ENCODE measurements at places on chromosomes 11 and 22. TPM values are rescaled to one million over a fixed set of nuclear protein-coding genes. Genes with fewer than 3 reads are reported as not detected.

DNA sequence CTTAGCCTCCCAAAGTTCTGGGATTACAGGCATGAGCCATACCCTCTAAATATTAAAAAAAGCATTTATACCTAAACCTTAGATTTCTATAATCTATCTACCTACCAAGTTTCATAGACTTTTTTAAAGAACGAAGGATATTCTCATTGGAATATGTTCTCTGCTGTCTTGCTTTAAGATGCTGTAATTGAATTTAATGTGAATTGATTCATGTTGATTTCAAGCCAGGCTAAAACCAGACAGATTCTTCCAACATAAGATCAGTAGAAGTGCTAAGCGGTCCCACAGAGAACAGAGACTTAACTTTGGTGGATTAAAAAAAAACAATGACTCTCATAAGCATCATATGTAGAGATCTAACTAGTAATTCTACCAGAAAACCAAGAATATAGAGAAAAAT, 14.2 kb downstream of the KREMEN1 start:
- no peak for DNase-seq

- no peak for DNase-seq
These were observed 23.8 kb downstream of the PARVB start for GRCh38 chr22:44047891-44048301.

- no peak for DNase-seq
These were observed 24.0 kb downstream of the SLCO2B1 start for GRCh38 chr11:75174781-75175370.

- DNase-seq: peak; percentile 20
These were observed 34.0 kb downstream of the IRAG1 start for GRCh38 chr11:10659339-10660216.

- DNase-seq: no peak
These were observed 139.4 kb downstream of the TEAD1 start for GRCh38 chr11:12813371-12814225.

Gene NDUFS3
- total RNA-seq: 46.6 TPM

DNA sequence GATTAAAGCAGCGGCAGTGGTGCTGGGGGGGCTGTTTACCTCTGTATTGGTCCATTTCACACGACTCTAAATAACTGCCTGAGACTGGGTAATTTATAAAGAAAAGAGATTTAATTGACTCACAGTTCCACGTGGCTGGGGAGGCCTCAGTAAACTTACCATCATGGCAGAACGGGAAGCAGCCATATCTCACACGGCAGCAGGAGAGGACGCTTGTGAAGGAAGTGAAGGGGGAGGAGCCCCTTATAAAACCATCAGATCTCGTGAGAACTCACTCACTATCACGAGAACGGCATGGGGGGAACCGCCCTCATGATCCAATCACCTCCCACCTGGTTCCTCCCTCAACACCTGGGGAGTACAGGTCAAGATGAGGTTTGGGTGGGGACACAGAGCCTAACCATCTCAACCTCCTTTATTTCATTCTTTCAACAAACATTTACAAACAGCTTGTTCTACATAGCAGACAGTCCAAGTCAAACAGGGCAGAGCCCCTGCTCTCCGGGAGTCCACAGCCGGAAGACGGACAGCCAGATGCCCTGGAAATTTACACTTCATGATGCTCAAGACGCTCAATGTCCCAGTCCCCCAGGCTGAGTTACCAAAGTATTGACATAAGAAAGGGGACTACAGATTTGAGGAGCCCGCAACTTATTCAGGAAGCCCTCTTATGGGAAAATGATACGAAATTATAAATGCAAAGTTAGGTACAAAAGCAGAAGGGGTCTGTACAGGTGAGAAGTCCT, 26.3 kb upstream of the HMGXB4 start:
- peak; percentile 18 for DNase-seq

GRCh38 chr11:10505278-10506007, 35.5 kb downstream of the RNF141 start:
- no peak for DNase-seq

Gene THRSP
- not detected for total RNA-seq

DNA sequence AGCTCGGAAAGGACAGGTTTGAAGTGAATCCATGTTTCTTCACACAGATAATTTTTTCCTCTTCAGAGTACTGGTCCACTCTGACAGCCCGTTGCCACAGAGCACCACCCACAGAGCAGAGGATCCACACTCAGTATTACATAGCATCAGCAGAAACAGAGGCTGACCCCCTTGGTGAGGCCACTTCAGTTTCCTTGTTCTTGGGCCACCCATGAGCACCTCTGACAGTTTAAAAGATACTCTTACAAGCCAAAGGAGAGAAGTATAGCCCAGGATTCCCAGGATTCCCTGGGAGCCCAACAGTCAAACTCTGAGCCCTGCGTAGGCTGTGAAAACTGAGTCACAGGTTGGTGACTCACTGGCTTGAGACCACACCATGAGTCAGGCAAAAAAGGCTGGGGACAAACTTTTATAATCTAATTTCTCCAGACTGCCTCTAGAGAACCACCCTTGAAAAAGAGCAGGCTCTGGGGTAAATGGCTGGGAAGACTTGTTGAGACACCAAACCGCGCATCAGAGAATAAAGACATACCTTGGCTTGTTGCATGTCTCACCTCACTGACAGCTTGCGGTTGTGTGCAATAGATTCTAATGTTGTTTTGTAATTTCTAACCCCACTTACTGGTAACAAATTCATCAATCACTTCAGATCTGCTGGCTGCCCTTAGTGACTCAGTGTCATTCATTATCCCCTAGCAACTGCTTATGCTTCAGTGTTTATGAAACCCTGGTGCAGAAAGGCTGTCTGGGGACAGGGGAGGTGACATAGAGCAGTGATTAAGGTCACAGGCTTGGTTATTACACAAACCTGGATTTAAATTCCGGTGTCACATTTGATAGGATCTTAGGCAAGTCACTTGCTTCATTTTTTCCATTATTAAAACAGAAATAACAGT, 56.9 kb upstream of the PRSS23 start:
- peak; percentile 95 for DNase-seq

- no peak for DNase-seq
These were observed 7.5 kb upstream of the MICALL1 start for GRCh38 chr22:37898441-37899181.

- no peak for DNase-seq
These were observed 90.0 kb downstream of the TSPAN18 start for GRCh38 chr11:44816761-44817160.

Gene GGT5
- not detected for total RNA-seq

Gene PLAAT5
- not detected for total RNA-seq

Gene MYO7A
- total RNA-seq: 0.06 TPM

Gene FJX1
- 30.0 TPM for total RNA-seq
